Large intestine (tissue), 12 donors: ENCODE measurements at places on chromosomes 7 and 10.

GRCh38 chr10:51176976-51177695, 102.8 kb downstream of the PRKG1 start:
- no peak for DNase-seq

GRCh38 chr7:112280267-112280666, 73.8 kb downstream of the ZNF277 start:
- DNase-seq = no peak

DNA sequence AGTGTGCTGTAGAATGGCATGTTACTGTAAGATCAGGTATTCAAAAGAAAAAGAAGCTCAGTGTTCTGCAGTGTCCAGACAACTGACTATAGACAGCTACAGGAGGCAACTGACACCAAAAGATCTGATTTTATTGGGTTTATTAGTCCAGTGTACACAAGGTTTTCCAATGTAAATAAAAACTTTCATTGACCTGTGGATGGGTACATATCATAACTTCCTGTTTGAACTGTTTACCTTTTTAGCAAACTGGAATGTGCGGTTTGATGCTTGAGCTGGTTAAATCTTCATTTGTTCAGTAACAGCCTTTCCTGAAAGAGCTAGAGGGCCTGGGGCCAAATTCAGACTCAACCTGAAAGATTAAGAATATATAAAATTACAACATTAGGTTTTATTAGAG, 172.6 kb upstream of the SP8 start:
- no peak for DNase-seq

DNA sequence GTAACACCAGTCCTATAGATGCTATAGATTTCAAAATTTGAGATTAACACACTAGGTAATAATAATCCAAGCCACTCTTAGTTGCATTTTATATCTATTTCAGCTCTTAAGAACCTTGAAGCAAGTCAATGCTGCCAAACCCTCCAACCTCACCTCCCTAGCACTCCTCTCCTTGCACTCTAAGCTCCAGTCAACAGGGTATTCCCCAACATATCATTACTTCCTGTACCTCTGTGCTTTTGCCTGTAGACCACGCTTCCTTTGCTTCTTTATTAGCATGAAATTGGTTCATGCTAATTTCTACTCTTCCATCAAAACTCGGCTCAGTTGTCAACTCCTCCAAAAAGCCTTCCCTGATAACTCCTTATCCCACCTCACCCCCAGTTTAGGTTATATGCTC, 24.6 kb downstream of the PEX1 start:
- no peak for DNase-seq

DNA sequence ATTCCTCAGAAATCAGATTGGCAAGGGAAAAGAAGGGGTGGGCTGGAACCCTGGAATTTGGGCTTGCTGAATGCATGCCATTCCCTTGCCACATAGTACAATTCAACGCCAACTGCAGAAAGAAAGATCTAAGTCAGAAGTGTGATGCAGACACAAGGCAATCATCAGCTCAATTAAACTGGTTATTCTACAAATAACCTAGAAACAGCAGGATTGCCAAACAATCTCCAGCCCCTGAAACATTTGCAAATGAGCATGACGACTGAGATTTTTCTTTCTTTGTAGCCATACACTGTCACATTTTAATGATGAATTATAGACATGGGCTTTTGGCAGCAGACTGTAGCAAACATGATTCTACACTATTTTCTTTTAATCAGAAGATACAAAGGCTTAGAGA, 16.5 kb upstream of the CREB5 start:
- no peak for DNase-seq

- no peak for DNase-seq
Measured at GRCh38 chr10:56662765-56663447, 301.8 kb upstream of the ZWINT start.

- no peak for DNase-seq
Measured at GRCh38 chr7:109020251-109020650, 450.6 kb downstream of the DNAJB9 start.

DNA sequence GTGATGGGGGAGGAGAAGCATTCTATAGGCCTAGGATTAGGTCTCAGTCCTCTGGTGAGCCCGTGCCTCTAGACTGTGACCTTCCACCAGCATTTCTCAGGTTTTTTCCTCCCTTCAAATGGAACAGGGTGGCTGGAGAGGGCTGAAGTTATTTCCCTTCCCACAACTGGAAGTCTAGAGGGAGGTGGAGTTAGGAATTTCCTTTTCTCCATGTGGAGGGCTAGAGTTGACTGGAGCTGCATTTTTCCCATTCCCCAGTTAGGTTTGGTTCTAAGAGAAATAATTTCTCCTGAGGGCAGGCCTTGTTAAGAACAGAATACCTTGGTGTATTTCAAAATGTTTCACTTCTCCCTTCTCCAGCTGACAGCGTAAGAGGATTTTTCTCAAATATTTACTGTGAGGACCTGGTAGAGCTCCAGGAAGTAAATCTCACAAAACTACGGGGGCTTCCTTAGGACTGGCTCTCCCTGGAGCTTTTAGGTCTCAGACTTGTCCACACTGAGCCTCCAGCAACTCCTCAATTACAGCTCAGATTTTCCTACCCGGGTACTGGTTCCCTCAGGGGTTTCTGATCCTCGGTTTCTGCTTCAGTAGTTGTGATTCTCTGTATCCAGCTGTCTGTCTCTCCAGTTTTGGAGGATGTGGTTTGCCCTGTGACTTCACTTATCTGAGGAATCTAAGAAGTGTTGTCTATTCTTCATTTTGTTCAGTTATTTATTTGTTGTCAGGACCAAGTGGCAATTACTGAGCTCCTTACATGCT, 6.0 kb upstream of the REEP3 start:
- no peak for DNase-seq

GRCh38 chr7:158353606-158354570, 233.7 kb downstream of the PTPRN2 start:
- DNase-seq = no peak

- DNase-seq = no peak
Measured at GRCh38 chr7:98472521-98472954, 71.6 kb upstream of the BAIAP2L1 start.

GRCh38 chr10:99784016-99784726, 1.7 kb downstream of the ABCC2 start:
- no peak for DNase-seq

DNA sequence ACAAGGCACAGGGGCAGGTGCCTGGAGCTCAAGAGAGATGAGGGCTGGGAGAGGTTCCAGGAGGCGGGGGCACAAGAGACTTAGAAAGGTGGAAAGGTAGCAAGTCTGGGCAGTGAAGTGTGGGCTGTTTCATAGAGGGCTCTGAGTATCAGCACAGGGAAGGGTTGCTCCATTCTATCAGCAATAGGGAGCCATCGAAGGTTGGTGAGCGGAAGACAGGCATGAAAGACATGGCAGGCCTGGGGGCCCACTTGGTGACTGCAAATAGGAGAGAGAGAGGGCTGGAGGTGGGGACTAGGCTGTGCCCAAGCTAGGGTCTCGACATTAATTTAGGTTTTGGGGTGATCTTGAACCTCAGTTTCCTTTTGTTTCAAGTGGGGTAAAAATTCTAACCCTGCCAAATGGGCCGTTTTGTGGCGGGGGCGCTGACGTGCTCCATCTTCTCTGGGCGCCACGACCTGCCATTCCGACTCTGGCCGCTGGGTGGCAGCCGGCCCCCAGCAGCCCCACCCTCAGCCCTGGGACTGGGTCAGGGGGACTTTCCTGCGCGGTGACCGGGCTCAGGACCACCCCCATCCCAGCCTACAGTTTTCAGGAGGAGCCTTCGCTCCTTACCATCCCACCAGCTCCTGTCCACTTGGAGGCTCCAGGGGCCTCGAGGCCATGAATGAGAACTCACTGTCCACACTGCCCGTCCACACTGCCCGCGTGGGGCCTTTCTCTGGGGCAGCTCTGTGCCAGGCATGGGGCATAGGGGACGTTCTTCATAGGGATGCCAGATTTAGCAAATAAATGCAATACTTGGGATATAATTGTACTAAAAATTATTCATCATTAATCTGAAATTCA, 37.2 kb upstream of the PCBD1 start:
- DNase-seq = no peak

- peak; percentile 1 for DNase-seq
Measured at GRCh38 chr7:93442478-93443224, 131.9 kb downstream of the CALCR start.

DNA sequence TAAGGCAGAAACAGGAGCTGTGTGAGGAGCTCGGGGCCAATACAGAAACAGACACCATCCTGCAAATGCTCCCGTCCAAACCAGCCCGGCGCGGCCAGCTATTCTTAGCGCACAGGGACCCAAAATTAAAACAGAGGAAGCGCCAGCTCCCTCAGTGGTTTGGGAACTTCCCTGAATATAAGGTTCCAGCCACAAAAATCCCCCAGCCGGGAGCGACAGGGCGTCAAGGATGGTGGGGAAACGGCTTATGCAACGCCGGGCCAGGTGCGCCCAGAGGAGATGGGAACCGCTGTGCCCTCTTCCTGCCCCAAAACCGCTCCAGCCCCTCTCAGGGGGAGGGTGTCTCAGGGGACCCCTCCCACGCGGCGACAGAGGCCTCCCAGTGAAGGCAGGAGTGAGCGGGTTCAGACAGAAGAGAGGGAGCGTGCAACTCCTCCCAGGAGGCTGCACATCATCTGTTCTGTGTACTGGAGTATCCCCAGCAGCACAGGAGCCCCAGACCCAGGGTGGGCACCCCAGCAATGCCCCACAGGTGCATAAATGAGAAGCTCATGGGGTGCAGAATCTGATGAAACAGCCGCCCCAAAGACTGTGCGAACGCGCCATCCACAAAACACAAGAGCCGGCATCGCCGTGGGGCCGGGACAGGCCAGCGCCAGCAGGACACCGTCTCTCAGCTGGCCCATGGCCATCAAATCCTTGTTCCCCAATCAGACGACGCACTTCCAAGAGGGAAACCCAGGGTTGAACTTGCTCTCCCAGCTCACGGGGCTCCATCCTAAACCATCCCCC, 73.9 kb upstream of the PDGFA start:
- DNase-seq = no peak

DNA sequence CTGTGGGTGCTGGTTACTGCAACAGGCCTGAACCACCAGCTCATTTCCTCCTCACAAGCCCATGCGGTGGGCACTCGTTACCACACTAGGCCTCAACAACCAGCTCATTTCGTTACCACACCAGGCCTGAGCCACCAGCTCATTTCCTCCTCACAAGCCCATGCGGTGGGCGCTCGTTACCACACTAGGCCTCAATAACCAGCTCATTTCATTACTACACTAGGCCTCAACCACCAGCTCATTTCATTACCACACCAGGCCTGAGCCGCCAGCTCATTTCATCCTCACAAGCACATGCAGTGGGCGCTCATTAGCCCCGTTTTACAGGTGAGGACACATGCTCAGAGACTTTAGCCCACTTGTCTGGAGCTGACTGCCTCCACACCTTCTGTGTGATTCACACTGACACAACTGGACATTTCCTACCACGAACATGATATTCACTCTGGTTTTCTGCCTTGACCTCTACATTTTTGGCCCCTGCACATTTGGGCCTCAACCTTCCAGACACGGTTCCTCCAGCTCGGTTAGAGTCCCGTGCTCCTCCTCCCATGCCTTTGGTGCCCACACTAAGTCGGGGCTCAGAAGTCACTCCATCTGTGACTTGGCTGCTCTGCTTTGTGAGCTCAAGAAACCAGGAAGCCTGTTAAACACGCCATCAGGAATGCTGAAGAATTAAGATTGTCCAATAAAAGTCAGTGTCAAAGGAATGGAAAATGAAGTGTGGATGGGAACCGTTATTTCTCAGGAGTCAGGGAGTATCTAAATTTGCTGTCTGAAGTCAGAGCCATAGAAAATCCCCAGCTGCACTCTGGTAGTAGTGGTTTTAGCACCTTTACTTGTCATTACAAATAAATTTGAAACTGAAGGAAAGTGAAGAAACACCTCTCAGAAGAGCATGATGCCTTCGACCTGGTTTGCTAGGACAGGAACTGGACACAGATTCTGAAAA, 55.8 kb upstream of the LANCL2 start:
- DNase-seq = no peak

- DNase-seq = no peak
Measured at GRCh38 chr7:1703871-1704810, 34.1 kb downstream of the ELFN1 start.

GRCh38 chr10:1374511-1375345, 318.5 kb downstream of the WDR37 start:
- peak; percentile 37 for DNase-seq

- DNase-seq = no peak
Measured at GRCh38 chr10:131445623-131446022, 134.1 kb upstream of the TCERG1L start.

GRCh38 chr10:94402843-94403379, 570 bp downstream of the TBC1D12 start:
- peak; percentile 78 for DNase-seq

DNA sequence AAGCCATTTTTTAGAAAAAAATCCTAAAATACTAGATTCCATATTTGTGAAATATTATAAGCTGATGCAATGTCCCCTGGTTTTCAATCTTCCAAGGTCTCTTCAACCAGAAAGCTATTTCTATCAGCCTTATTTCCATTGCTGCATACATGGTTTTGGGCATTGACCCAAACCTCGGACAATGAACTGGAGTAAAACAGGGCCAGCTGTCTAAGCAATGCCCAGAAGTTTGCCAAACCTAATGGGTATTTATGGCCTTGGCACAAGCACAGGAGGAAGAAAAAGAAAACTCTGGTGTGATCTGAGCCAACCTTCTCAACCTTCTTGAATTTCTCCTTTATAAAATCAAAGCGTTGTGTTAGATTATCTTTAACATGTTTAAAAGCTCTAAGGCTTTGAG, 402.3 kb downstream of the DNAJB9 start:
- no peak for DNase-seq

DNA sequence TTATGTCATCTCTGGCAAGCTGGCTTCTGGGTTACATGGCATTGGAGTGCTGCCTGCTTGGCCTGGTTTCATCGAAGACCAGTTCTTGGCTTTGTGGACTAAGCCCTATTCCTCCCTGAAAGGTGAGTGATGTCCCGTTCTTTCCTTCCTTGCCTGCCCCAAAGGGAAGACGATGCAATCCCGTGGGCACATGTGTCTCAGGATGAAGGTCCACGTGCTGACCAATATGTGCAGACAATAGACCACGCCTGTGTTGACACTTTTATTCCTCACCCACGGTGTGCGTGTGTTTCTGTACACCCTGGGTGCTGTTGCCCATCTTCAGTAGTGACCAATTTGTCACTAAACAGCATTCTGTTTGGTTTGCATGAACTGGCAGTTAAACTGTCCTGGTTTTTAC, 28.6 kb upstream of the SHH start:
- DNase-seq = no peak

DNA sequence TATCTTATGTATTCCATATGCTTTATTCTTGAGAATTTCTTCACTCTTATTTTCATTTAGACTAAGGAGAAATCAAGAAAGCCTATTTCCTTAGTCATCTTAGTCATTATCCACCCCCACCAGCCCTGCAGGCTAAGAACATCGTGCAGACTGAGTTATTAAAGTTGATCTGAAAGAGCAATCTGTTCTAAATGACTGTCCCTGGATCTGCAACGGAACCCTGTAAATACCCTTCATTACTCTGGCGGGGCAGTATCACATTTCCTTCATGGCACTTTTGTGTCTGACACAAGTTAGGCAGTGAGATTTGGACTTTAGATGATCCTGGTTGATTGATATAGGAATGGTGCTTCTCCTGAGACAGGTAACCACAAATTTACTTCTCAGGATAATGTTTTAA, 3.5 kb upstream of the MYPN start:
- no peak for DNase-seq

GRCh38 chr10:86964847-86965190, 3.5 kb upstream of the ADIRF start:
- no peak for DNase-seq

- no peak for DNase-seq
Measured at GRCh38 chr10:72020914-72021809, 57.0 kb downstream of the CHST3 start.
